Inflammatory macrophage (primary cell): ENCODE measurements at places on chromosomes 2 and 18.

DNA sequence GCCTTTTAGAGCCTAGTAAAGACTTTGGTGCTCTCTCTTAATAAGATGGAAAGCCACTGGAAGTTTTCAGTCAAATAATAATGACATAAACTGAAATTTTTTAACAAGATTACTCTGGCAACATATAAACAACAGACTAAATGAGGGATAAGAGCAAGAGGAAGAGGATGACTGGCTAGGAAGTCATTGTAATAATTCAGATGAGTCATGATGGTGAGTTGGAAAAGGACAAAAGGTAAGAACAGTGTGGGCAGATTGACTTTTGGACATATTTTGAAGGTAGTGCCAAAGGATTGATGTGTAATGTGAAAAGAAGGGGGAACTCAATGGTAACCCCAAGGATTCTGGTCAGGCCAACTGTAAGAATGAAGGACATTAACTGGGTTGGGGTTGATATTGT lies 310.3 kb downstream of the NOL4 start:
- DNase-seq: no peak

GRCh38 chr2:119629323-119629825 lies 49.6 kb upstream of the TMEM177 start:
- no peak for DNase-seq

- no peak for DNase-seq
Observed at GRCh38 chr2:75325594-75325993, 126.3 kb upstream of the TACR1 start.

DNA sequence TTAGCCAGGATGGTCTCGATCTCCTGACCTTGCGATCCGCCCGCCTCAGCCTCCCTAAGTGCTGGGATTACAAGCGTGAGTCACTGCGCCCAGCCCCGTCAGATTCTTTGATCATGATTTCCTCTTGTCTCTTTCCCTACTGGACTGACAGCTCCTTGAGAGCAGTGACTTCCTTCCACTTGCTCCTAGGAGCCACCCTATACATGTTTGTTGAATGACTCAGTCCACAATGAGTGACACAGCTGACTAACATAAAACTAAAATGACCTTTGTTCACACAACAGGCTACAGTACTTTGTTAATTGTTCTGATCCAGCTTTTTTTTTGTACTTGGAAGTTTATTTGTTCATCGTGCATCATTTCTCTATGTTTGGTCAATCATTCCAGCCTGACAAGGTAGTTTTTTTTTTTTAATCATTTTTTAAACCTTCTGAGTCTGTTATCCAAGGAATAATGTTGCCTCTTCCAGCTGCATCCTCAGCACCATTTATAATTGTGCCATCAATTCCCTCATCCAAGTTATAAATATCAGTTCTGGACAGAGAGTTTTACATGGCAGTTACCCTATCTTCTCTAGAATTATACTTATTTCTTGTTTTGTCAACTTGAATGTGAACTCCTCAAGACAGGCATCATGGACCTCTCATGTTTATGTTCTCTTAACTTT lies 42.9 kb upstream of the TUBA3E start:
- no peak for DNase-seq

GRCh38 chr18:79515944-79516351 lies 120.2 kb downstream of the NFATC1 start:
- no peak for DNase-seq

DNA sequence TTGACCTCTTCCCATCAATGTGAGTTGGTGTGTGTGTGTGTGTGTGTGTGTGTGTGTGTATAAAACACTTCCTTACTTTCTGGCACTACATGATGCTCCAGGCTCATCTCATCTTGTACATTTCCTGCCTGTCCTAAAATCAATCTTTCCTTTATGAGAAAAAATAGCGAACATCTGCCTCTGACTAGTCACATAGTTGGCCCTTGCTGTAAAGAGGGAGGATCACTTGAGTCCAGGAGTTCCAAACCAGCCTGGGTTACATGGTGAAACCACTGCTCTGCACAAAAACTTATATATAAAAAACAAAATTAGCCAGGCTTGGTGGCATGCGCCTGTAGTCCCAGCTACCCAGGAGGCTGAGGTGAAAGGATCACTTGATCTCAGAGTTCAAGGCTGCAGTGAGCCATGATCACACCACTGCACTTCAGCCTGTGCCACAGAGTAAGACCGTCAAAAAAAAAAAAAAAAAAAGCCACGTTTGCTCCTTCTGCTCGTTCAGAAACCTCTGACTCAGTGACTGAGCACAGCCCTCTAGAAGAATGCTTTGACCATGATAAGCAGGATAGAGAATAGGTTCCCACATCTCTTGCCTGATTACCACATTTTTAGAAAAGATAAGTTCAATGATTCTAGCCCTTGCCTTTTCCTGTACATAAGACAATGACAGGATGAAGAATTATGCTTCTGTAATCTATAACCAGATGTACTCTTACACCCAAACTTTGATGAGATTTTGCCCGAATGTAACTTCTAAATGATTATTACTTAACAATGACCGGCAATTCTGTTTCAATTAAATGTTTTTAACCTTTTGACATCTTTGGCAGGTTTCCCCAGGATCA lies 45.2 kb upstream of the ST3GAL5 start:
- no peak for DNase-seq

DNA sequence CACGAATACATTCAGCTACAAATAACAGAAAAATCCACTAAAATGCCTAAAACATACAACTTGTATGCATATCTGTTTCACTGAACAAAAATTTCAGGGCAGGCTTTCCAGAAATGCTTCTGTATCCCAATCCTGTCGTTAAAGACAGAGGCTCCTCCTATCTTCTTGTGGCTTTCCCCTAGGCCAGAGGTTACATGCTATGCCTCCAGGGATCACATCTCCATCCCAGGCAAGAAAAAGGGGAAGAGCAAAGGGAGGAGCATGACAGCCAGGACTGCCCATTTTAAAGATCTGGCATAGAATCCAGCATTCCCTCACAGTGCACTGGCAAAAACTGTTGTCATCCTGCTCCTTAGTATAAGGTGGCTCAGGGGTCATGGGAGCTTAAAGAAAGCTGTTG lies 268.7 kb upstream of the SETBP1 start:
- DNase-seq: no peak

- DNase-seq: peak; percentile 75
Observed at GRCh38 chr18:46051731-46052461, 20.2 kb downstream of the PSTPIP2 start.

DNA sequence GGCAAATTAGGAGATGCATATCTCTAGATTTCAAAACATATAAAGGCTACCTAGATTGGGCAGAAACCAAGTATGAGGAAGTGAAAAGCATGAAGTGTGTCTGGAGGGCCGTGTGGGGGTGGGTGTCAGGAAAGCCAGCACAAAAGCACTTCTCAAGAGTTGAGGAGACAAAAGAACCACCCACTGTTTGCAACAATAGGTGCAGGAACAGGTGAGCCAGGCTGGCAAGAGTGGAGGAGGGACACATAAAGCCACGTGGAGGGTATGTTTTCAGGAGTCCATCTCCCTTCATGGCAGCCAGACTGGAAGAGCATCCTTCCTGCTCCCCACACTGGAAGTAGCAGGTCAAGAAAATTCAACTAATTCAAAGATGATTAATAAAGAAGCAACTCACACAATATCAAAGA lies 96.4 kb downstream of the CERS6 start:
- peak; percentile 44 for DNase-seq

GRCh38 chr2:134773759-134774742 lies 55.3 kb upstream of the TMEM163 start:
- no peak for DNase-seq

- no peak for DNase-seq
Observed at GRCh38 chr2:18741191-18741590, 151.8 kb upstream of the NT5C1B start.

- DNase-seq: no peak
Observed at GRCh38 chr2:28532399-28532798, 36.5 kb downstream of the PLB1 start.

DNA sequence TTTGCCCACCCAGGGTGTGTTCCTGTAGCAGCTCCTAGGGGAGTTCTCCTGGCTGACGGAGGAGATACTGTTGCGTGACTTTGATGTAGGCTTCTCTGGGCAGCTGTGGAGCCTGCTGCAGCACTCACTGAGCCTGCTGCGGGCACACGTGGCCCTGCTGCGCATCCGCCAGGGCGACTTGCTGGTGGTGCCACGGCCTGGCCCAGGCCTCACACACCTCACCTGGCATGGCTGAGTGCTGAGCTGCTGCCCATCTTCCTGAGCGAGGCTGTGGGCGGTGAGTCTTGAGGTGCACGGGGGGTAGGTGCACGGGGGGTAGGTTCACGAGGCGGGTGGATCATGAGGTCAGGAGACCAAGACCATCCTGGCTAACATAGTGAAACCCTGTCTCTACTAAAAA lies 191.7 kb downstream of the ANKRD36C start:
- DNase-seq: no peak

DNA sequence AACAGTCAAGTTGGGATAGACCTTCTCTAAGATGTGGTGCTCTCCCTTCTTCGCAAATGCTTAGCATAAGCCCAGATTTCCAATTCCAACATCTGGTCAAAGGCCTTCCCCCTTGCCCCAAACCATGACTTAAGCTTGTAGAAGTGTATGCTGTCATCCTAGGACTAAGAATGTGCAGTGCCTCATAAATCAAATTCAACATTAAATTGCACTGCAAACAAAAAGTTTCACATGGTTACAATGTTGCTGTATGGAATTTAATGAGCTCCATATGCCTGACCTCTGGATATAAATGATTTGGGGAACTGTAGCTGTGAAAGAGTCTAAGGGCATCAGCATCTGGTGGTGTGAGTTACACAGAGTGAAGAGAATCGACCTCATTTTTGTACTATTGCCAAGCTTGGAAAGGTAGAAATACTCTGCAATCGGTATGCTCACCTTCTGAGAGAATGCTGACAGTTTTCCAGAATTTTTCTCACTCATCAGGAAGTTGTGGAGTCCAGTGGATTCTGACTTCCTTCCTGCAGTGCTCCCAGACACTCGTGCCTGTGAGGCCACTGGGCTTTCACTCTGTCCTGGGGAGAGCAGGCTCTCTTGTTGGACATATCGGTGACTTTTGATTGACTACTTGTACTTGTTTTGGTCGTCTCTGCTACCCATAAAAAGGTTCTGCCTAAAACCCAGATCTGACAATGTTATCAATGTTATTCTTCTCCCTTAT lies 40.6 kb downstream of the FASTKD2 start:
- no peak for DNase-seq

DNA sequence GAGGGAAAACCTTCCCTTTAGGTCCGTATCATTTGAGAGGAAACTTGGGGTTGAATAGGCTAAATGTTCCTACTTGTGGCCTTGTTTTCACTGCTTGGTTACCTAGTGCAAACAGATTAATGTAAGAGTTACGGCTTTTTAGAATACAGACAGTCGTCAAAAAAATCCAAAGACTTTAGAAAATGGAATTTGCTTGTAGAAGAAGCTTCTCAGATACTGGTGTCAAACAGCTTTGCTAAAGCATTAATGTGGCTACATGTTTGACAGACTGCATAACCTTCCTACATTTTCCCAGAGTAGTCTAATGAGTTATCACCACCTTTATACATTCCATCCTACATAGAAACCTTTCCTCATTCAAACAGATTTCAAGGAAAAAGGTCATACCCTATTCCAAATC lies 114.6 kb downstream of the FMNL2 start:
- no peak for DNase-seq

GRCh38 chr2:205864491-205864890 lies 182.2 kb downstream of the NRP2 start:
- DNase-seq: no peak

DNA sequence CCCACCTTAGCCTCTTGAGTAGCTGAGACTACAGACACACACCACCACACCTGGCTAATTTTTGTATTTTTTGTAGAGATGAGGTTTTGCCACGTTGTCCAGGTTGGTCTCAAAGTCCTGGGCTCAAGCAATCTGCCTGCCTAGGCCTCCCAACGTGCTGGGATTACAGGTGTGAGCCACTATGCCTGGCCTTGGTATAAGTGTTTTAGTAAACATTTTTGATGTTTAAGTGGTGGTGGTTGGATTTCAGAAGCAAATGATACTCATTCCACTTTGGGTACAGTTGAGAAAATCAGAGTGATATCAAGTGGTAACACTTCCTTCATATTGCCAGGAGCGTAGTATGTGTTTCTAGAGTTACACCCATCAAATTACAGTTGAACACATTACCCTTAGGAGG lies 25.4 kb downstream of the ACADL start:
- DNase-seq: no peak

DNA sequence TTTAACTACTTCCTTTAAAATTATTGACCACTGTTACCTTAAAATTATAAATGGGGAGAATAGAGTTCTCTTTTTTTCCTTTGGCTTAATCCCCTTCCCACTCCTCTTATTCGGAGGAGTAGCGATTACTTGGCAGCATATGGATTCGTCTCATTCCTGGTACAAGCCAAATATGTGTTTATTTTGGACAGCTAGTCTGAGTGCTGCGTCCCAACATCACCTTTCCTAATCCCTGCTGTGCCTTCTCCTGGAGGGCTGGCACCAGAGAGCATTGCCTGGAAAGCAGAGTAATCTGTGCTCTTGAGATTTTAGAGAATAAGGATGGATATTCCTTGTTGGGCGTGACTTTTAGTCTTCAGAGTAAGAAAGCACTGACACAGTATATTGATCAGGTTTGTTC lies 185.6 kb downstream of the AGAP1 start:
- DNase-seq: no peak

DNA sequence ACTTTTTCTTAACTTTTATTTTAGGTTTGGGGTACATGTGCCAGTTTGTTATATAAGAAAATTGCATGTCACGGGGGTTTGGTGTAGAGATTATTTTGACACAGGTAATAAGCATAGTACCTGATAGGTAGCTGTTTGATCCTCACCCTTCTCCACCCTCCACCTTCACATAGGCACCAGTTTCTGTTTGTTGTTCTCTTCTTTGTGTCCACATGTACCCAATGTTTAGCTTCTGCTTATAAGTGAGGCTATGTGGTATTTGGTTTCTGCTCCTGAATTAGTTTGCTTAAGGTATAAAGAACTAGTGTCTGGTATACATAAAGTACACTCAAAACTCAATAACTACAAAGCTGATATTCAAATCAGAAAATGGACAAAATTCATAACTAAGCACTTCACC lies 654.6 kb upstream of the LINC00305 start:
- DNase-seq: no peak

DNA sequence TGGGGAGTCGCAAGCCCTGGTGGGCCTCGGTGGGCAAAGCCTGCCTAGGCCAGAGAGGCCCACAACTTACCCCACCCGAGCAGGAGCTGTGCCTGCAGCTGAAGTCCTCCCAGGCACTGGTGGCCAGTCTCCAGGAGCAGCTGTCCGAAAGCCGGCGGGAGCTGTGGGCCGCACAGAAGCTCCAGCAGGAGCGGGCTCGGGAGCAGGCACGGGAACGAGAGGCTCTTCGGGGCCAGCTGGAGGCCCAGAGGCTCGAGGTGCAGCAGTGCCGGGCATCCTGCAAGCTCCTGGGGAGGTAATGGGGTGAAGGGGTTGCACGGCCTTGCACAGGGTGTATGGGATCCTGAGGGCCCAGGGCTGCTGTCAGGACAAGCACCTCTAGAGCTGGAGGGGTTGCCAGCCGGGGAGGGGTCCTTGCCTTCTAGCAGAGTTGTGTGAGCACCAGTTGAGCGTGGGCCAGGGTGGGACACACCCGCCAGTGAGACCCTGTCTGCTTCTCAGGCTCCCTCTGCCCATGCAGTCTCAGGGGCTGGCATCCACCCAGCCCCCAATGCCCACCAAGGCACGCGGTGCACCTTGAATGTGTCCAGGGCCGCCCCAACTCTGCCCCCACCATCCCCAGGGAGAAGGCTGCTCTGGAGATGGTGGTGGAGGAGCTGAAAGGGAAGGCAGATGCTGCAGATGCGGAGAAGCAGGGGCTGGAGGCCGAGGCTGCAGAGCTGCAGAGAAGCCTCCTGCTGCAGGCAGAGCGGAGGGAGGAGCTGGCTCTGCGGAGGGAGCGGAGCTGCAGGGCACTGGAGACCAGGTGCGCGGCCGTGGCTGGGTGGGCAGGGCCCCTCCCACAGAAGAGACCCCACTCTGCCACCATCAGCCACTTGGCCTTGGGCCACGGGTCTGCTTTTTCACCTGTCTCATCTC lies 27.2 kb downstream of the CROCC2 start:
- no peak for DNase-seq
